Pancreas (tissue), 10 donors: ENCODE measurements at places on chromosomes 4 and X. TPM values are rescaled to one million over a fixed set of nuclear protein-coding genes. Genes with fewer than 3 reads are reported as not detected.

DNA sequence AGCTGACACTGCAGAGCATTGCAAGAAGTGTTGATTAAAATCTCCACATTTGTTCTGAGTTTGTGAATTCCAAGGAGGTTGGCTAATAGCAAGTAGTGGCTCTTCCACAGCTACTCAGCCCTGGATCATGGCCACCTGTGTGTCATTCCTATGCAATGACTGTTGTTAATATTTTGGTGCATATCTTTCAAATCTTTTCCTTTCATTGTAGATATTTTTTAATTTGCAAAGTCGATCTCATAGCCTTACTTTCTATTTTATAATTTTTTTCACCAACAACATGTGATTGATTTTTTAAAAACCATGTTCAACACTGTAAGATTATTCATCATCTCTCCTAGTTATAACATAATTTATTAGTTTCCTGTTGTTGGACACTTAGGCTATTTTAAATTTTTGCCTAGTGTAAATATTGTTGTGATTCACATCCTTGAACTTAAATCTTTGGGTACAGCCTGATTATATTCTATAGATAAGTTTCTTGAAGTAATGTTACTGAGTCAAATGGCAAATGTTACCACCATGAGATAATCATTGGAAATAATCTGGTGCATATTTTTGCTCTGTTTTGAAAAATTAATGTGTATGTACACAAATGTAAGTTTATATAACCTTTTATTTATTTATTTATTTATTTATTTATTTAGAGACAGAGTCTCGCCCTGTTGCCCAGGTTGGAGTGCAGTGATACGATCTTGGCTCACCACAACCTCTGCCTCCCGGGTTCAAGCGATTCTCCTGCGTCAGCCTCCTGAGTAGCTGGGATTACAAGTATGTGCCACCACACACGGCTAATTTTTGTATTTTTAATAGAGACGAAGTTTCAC is 17.1 kb upstream of the ARHGAP10 start:
- H3K27ac ChIP-seq = no peak overlapping the region
- no peaks in the 10 kb centered on the region for H3K4me1 ChIP-seq

DNA sequence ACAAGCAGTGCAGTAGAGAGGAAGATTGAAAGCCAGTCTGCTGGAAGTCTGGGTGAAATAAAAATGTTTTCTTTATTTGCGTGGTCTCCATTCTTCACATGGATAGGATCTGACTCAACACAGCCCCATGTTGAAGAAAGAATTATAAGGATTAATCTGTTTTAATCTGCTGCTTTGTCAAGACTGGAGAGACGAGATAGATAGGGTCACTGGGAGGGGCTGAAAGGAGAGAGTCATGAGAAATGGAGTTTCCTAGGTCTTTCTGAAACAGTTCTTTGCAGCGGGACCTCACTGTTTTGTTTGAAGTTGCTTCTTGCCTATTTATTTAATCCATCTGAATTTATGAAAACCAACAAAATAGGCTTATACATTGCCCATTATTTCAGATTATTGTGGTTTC is 32.4 kb upstream of the RHOH start:
- no peaks in the 10 kb centered on the region for H3K36me3 ChIP-seq
- H3K27ac ChIP-seq = no peak overlapping the region
- no peak overlapping the region for H3K4me3 ChIP-seq
- no peak for DNase-seq

GRCh38 chr4:13093170-13093569 is 391.0 kb downstream of the RAB28 start:
- no peaks in the 10 kb centered on the region for H3K27me3 ChIP-seq
- H3K4me3 ChIP-seq = no peak overlapping the region
- no peak for DNase-seq
- H3K36me3 ChIP-seq = no peaks in the 10 kb centered on the region

DNA sequence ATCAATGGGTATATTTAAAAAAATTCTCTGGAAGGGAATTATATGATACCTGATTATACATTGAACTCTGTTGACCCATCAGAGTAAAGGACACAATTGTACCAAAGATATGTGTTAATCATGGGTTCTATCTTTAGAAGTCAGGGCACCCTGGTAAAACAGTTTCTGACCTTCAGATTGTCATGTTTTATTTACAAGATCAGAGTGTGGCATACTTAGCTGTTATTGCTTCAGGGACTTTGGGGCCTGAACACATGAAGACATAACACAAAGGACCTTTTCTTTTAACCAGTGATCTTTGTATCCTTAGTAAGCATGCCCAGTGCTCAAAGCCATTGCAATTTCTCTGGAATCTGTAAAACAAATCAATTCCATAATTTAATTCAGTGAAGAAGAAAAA is 204.8 kb upstream of the RPS6KA3 start:
- DNase-seq = no peak
- H3K27me3 ChIP-seq = no peaks in the 10 kb centered on the region
- H3K4me1 ChIP-seq = no peaks in the 10 kb centered on the region
- no peaks in the 10 kb centered on the region for H3K36me3 ChIP-seq
- H3K4me3 ChIP-seq = no peak overlapping the region

GRCh38 chr4:90425893-90426292 is 298.7 kb downstream of the CCSER1 start:
- H3K27ac ChIP-seq = no peak overlapping the region
- H3K4me3 ChIP-seq = no peak overlapping the region
- no peaks in the 10 kb centered on the region for H3K36me3 ChIP-seq

DNA sequence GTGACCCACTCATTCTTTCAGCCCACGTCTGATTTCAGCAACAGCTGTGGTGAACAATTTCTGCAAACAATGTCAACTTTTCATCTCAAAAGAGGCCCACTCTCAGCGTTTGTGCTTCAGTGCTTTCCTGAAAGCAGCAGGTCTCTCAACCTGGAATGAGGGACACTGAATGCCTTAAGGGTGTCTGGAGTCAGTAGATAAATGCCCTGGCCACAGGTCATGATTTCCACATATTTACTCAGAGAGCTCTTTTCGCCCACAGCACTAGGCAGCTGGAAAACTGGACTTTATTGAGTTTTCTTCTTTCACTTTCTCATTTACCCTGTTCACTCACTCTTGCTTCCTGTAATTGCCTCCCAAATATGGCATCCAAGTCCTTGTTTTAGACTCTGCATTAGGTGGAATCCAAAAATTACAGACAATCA is 52.8 kb downstream of the NPFFR2 start:
- H3K4me1 ChIP-seq = no peaks in the 10 kb centered on the region
- no peaks in the 10 kb centered on the region for H3K27me3 ChIP-seq
- no peaks in the 10 kb centered on the region for H3K36me3 ChIP-seq
- H3K27ac ChIP-seq = no peak overlapping the region
- no peak for DNase-seq

- DNase-seq = no peak
- H3K4me3 ChIP-seq = no peak overlapping the region
- no peaks in the 10 kb centered on the region for H3K27me3 ChIP-seq
Measured at GRCh38 chr4:110787707-110788106, 164.8 kb upstream of the PITX2 start.

- H3K27ac ChIP-seq = no peak overlapping the region
- no peaks in the 10 kb centered on the region for H3K4me1 ChIP-seq
- DNase-seq = no peak
- H3K36me3 ChIP-seq = no peaks in the 10 kb centered on the region
- no peak overlapping the region for H3K4me3 ChIP-seq
- no peaks in the 10 kb centered on the region for H3K27me3 ChIP-seq
Measured at GRCh38 chr4:184942444-184943425, 75.6 kb upstream of the HELT start.

GRCh38 chr4:13292372-13292771 is 191.8 kb downstream of the RAB28 start:
- no peak overlapping the region for H3K4me3 ChIP-seq
- no peak overlapping the region for H3K27ac ChIP-seq
- H3K27me3 ChIP-seq = no peaks in the 10 kb centered on the region
- no peaks in the 10 kb centered on the region for H3K4me1 ChIP-seq
- H3K36me3 ChIP-seq = no peaks in the 10 kb centered on the region

ETDB gene
- not detected for total RNA-seq

CPXCR1 gene
- not detected for total RNA-seq

DSPP gene
- not detected for total RNA-seq
